ENCODE measurements at places on chromosomes 3 and 15. TPM values are rescaled to one million over a fixed set of nuclear protein-coding genes. Genes with fewer than 3 reads are reported as not detected.
A peak's percentile ranks its signal among the peaks of the same experiment; 100 is the strongest.

- peaks cover 9% of the 10 kb centered on the region for H3K27me3 ChIP-seq
- no peak overlapping the region for H3K4me3 ChIP-seq
- no peak for DNase-seq
- peaks cover 16% of the 10 kb centered on the region for H3K4me1 ChIP-seq
- no peak overlapping the region for H3K27ac ChIP-seq
Observed at GRCh38 chr3:72675243-72675642, 173.0 kb downstream of the SHQ1 start.

GRCh38 chr3:69907554-69907953 lies 92.0 kb upstream of the SAMMSON start:
- no peaks in the 10 kb centered on the region for H3K27me3 ChIP-seq
- H3K4me3 ChIP-seq = no peak overlapping the region
- H3K36me3 ChIP-seq = no peaks in the 10 kb centered on the region
- no peaks in the 10 kb centered on the region for H3K4me1 ChIP-seq

DNA sequence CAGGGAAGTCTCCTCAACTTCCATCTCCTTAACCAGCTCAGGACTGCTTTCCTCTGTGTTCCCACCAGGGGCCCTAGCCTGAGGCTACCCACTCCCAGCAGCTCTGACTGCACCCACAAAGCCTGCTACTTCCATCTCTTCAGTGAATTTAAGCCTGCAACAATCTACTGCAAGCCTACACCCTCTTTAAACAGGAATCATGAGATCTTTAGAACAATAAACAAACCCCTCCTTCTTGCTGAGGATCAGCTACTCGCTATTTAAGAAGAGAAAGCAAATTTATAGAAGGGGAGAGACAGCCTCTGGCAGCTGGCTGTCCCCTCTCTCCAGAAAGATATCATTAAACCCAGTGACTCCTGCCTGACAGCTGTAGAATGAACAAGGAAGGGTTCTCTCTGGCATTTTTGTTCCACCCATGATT lies 51.9 kb downstream of the ARHGAP31 start:
- no peak overlapping the region for H3K4me3 ChIP-seq
- H3K36me3 ChIP-seq = no peaks in the 10 kb centered on the region
- no peak for DNase-seq
- H3K27me3 ChIP-seq = no peaks in the 10 kb centered on the region

DNA sequence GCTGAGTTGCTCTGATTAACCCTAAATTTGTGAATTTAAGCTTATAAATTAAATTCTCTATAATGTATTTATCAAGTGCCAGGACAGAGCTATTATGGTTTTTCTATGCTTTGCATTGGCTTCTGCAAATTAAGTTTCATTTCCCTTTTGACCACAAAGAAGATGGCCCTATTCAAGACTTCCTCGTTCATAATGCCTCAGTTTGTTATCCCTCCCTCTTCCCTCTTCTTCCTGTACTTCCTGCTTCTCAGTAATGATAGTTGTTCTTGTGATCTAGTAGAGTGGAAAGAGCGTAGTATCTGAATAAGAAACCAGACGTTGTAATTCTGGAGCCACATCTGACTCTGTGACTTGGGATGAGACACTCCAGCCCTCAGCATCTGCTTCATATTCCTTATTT lies 118.7 kb downstream of the CACNA1D start:
- no peaks in the 10 kb centered on the region for H3K36me3 ChIP-seq
- peaks cover 4% of the 10 kb centered on the region for H3K4me1 ChIP-seq
- no peak overlapping the region for H3K4me3 ChIP-seq
- no peak overlapping the region for H3K27ac ChIP-seq
- H3K27me3 ChIP-seq = peaks cover 49% of the 10 kb centered on the region

GRCh38 chr3:157752956-157753786 lies 250.0 kb upstream of the VEPH1 start:
- H3K27me3 ChIP-seq = no peaks in the 10 kb centered on the region
- H3K36me3 ChIP-seq = no peaks in the 10 kb centered on the region
- no peaks in the 10 kb centered on the region for H3K4me1 ChIP-seq
- H3K27ac ChIP-seq = no peak overlapping the region
- H3K4me3 ChIP-seq = no peak overlapping the region

GRCh38 chr3:145864336-145864735 lies 296.6 kb downstream of the PLOD2 start:
- no peak overlapping the region for H3K27ac ChIP-seq
- no peak overlapping the region for H3K4me3 ChIP-seq
- DNase-seq = no peak
- peaks cover 2% of the 10 kb centered on the region for H3K36me3 ChIP-seq

- H3K4me1 ChIP-seq = peaks cover 35% of the 10 kb centered on the region
- no peak overlapping the region for H3K4me3 ChIP-seq
- no peaks in the 10 kb centered on the region for H3K27me3 ChIP-seq
- H3K27ac ChIP-seq = no peak overlapping the region
Observed at GRCh38 chr15:58490888-58491473, 59.2 kb downstream of the LIPC start.

DNA sequence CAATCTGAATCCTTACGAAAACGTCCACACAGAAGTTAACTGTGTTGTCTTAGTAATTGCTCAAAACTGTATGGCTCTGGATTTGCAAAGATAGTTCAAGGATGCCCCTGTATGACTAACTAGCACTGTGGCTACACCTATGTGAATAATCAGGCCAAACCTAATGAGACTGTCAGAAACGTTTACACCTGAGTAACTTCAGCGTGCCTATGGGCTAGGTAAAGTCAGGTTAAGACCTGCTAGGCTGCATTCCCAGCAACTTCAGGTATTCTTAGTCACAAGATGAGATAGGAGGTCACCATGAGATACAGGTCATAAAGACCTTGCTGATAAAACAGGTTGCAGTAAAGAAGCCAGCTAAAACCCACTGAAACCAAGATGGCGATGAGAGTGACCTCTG lies 87.8 kb upstream of the PLXND1 start:
- no peak for DNase-seq
- H3K4me1 ChIP-seq = peaks cover 15% of the 10 kb centered on the region
- peaks cover 2% of the 10 kb centered on the region for H3K36me3 ChIP-seq
- no peaks in the 10 kb centered on the region for H3K27me3 ChIP-seq
- no peak overlapping the region for H3K27ac ChIP-seq

DNA sequence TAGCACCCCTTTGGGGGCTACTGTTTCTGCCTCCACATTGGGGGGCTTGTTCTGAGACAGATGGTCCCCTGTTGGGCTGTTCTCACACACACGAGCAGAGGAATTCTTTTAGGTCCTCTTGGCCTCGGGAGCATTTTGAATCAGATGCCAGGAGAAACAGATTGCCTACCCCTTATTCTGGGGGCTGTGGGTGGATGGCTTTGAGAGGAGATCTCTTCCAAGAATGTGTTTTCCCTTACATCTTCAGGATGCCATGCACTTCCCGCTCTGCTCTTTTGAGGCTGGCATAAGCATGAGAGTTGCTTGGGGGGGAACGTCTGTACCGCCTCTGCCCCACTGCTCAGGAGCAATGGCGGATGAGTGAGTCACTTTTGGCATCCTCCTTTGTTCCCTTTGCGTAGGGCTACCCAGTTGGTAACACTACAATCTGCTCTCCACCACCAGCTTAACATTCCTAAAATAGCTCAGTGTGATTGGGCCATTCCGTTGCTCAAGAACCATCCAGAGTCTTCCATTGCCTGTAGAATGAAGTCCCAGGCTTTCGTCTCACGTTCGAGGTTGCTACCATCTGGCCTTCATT lies 154.4 kb downstream of the RPLP1 start:
- H3K4me1 ChIP-seq = peaks cover 26% of the 10 kb centered on the region
- H3K36me3 ChIP-seq = no peaks in the 10 kb centered on the region
- H3K27ac ChIP-seq = no peak overlapping the region

- H3K27me3 ChIP-seq = no peaks in the 10 kb centered on the region
- DNase-seq = peak; percentile 94
- peak within 1 kb of the TSS; percentile 88 for H3K4me3 ChIP-seq
- peaks cover 34% of the 10 kb centered on the region for H3K4me1 ChIP-seq
- peaks cover 16% of the 10 kb centered on the region for H3K36me3 ChIP-seq
Observed at GRCh38 chr3:48301020-48301799, 32.3 kb downstream of the SPINK8 start.

GRCh38 chr3:61381745-61382392 lies 130.6 kb upstream of the FHIT start:
- peak; percentile 8 for DNase-seq
- no peak overlapping the region for H3K27ac ChIP-seq
- H3K4me3 ChIP-seq = no peak overlapping the region
- peaks cover 5% of the 10 kb centered on the region for H3K4me1 ChIP-seq
- peaks cover 19% of the 10 kb centered on the region for H3K27me3 ChIP-seq

- H3K27ac ChIP-seq = no peak overlapping the region
- H3K36me3 ChIP-seq = no peaks in the 10 kb centered on the region
- no peaks in the 10 kb centered on the region for H3K27me3 ChIP-seq
- H3K4me3 ChIP-seq = no peak overlapping the region
Observed at GRCh38 chr3:152519376-152519775, 250.6 kb downstream of the MBNL1 start.

DNA sequence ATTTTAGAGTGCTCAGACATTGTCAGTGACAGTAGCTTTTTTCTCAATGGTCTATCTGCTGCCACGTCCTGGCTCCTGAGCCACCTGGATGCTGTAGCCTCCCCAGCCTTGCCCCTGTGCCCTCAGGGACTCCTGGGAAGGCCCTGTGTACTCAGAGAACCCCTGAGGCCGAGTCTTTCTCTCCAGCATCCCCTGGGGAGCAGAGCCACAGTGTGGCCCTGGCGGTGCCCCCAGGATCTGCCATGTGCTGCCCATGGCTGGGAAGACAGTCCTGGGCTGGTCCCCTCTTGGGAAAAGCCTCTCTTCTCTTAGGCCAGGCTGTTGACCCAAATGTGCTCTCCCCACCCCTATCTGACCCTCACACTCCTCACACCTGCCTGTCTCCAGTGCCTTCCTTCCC lies 5.0 kb downstream of the MYD88 start:
- H3K27ac ChIP-seq = no peak overlapping the region
- H3K27me3 ChIP-seq = no peaks in the 10 kb centered on the region
- H3K4me1 ChIP-seq = peaks cover 25% of the 10 kb centered on the region
- H3K36me3 ChIP-seq = peaks cover 18% of the 10 kb centered on the region

GRCh38 chr15:73838831-73839426 lies 34.4 kb upstream of the TBC1D21 start:
- H3K27ac ChIP-seq = no peak overlapping the region
- H3K4me3 ChIP-seq = no peak overlapping the region
- DNase-seq = no peak

DNA sequence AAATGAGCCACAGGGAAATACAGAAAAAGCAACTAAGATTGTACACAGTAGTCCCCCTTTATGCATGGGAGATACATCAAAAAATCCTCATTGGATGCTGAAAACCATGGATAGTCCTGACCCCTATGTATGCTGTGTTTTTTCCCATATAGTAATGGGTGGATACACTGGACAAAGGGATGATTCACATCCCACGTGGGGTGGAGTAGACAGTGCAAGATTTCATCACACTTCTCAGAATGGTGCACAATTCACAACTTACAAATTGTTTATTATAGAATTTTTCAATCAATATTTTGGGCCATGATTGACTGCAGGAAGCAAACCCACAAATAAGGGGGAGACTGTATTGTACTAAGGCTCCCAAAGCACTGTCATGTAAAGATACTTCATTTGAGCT lies 224.4 kb upstream of the STRIT1 start:
- H3K27me3 ChIP-seq = no peaks in the 10 kb centered on the region
- H3K27ac ChIP-seq = no peak overlapping the region
- no peak overlapping the region for H3K4me3 ChIP-seq
- no peaks in the 10 kb centered on the region for H3K4me1 ChIP-seq
- DNase-seq = no peak

DNA sequence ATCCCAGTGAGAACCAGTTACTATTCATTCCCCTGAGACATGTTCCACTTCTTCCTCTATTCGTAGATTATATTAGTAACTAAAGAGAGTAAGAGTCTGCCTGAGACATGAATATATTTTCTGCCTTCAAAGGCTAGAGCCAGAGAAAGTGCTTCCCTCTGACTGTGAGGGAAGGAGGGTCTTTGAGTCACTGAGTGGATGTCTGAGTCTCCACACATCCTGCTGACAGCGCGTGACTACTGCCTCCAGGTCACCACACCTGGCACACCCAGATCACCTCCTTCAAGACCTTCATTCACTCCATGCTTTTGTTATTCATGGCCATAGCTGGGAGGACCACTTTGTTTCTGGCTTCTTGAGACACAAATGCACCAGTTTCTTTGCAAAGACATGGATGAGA lies 135.6 kb downstream of the SOX2 start:
- H3K27ac ChIP-seq = no peak overlapping the region
- no peaks in the 10 kb centered on the region for H3K4me1 ChIP-seq
- H3K4me3 ChIP-seq = no peak overlapping the region

GRCh38 chr3:31377045-31377642 lies 155.6 kb upstream of the STT3B start:
- peaks cover 11% of the 10 kb centered on the region for H3K4me1 ChIP-seq
- H3K36me3 ChIP-seq = no peaks in the 10 kb centered on the region
- DNase-seq = peak; percentile 32
- no peaks in the 10 kb centered on the region for H3K27me3 ChIP-seq
- H3K4me3 ChIP-seq = no peak overlapping the region

GRCh38 chr3:42891042-42891441 lies 14.9 kb upstream of the ZNF662 start:
- DNase-seq = no peak
- no peaks in the 10 kb centered on the region for H3K4me1 ChIP-seq
- H3K27me3 ChIP-seq = peaks cover 22% of the 10 kb centered on the region
- no peaks in the 10 kb centered on the region for H3K36me3 ChIP-seq
- no peak overlapping the region for H3K27ac ChIP-seq

- DNase-seq = no peak
- no peaks in the 10 kb centered on the region for H3K27me3 ChIP-seq
- H3K4me1 ChIP-seq = peaks cover 5% of the 10 kb centered on the region
- H3K36me3 ChIP-seq = peaks cover 3% of the 10 kb centered on the region
Observed at GRCh38 chr15:89118481-89118989, 30.3 kb downstream of the ABHD2 start.

- DNase-seq = no peak
- no peaks in the 10 kb centered on the region for H3K4me1 ChIP-seq
- no peak overlapping the region for H3K27ac ChIP-seq
- H3K36me3 ChIP-seq = no peaks in the 10 kb centered on the region
Observed at GRCh38 chr3:127135241-127136023, 57.5 kb upstream of the PRR23E start.

- H3K27ac ChIP-seq = no peak overlapping the region
- no peaks in the 10 kb centered on the region for H3K36me3 ChIP-seq
- no peak overlapping the region for H3K4me3 ChIP-seq
- no peak for DNase-seq
- H3K4me1 ChIP-seq = no peaks in the 10 kb centered on the region
Observed at GRCh38 chr3:70829092-70829491, 516.7 kb upstream of the MDFIC2 start.

DNA sequence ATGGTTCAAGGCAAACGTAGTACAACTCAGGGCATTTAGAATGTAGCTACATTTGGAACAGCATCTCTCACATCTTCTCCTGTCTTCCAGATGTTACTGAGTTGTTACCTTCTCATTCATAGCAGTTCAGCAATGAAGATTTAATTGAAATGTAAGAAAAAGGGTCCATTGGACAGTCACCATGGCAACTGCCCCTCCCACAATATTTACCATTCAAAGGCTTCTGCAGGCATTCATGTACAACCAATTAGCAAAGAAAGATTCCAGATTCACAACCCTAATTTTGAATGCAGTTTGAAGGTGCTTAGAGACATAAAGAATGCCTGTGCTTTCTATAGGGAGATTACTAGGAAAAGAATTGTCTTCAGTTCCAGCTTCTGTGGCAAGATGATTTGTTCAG lies 22.2 kb downstream of the SCN11A start:
- DNase-seq = no peak
- H3K36me3 ChIP-seq = peaks cover 2% of the 10 kb centered on the region
- no peak overlapping the region for H3K4me3 ChIP-seq
- H3K4me1 ChIP-seq = no peaks in the 10 kb centered on the region

ZKSCAN7 gene
- 2.8 TPM for total RNA-seq

ZNF770 gene
- total RNA-seq = 45.7 TPM

HGD gene
- total RNA-seq = 0.74 TPM

ITIH1 gene
- total RNA-seq = not detected

SLC2A2 gene
- not detected for total RNA-seq

RAB5A gene
- total RNA-seq = 62.8 TPM

CYP11A1 gene
- total RNA-seq = 0.21 TPM

CTXN2 gene
- not detected for total RNA-seq

MUC13 gene
- not detected for total RNA-seq

COLQ gene
- total RNA-seq = 2.0 TPM

BCHE gene
- total RNA-seq = not detected

ZDHHC3 gene
- total RNA-seq = 37.6 TPM
